Effector memory CD4-positive, alpha-beta T cell (primary cell): ENCODE measurements at places on chromosomes 12 and 14.
A peak's percentile ranks its signal among the peaks of the same experiment; 100 is the strongest.

DNA sequence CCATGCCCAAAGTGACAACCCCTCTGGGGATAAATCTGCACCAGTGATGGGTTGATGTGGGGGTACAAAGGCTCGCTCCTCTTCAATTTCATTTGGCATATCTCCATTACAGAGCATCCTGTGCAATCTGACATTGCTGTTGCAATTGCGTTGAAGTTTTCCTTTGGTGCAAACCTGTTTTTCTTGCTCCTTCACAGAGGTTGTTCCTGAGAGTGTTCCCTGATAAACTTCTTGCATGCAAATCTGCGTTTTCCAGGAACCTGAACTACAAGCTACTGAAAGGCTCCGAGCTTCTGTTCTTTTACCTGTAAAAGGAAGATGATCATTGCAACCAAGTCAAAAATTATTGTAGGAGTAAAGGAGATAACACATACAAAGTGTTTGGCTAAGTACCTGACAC, 26.1 kb downstream of the SERPINA11 start:
- no peaks in the 10 kb centered on the region for H3K36me3 ChIP-seq
- H3K4me1 ChIP-seq: no peaks in the 10 kb centered on the region
- DNase-seq: no peak
- H3K27me3 ChIP-seq: no peaks in the 10 kb centered on the region
- H3K27ac ChIP-seq: no peak overlapping the region
- H3K4me3 ChIP-seq: no peak overlapping the region

- no peak overlapping the region for H3K27ac ChIP-seq
- no peak for DNase-seq
- H3K4me1 ChIP-seq: no peaks in the 10 kb centered on the region
- H3K36me3 ChIP-seq: no peaks in the 10 kb centered on the region
Measured at GRCh38 chr12:130281153-130281799, 56.4 kb upstream of the PIWIL1 start.

DNA sequence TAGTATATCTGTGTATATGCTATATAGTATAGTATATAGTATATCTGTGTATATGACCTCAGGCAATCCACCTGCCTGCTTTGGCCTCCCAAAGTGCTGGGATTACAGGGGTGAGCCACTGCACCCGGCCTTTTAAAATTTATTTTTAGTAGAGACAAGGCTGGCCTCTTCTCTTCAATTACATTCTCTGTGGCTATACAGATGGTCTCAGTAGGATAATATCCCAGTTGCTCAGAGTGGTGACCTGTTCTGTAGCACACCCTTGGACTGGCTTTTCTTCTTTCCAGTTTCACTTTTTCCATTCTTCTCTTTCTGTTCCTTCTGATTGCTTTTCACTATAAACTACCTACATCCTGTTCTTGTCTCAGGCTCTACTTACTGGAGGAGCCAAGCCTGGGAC, 3.1 kb upstream of the NFATC4 start:
- H3K36me3 ChIP-seq: no peaks in the 10 kb centered on the region
- H3K27me3 ChIP-seq: peaks cover 43% of the 10 kb centered on the region
- no peak overlapping the region for H3K27ac ChIP-seq
- H3K4me3 ChIP-seq: no peak overlapping the region
- no peak for DNase-seq

- H3K27ac ChIP-seq: peak overlapping the region; percentile 67
- peak overlapping the region; percentile 39 for H3K4me3 ChIP-seq
- H3K4me1 ChIP-seq: peaks cover 14% of the 10 kb centered on the region
- no peaks in the 10 kb centered on the region for H3K27me3 ChIP-seq
- peaks cover 28% of the 10 kb centered on the region for H3K36me3 ChIP-seq
Measured at GRCh38 chr12:122501489-122501989, 807 bp upstream of the ZCCHC8 start.

GRCh38 chr12:52300796-52301691, 9.7 kb upstream of the KRT81 start:
- DNase-seq: no peak
- no peak overlapping the region for H3K4me3 ChIP-seq
- H3K36me3 ChIP-seq: no peaks in the 10 kb centered on the region
- no peaks in the 10 kb centered on the region for H3K4me1 ChIP-seq
- H3K27ac ChIP-seq: no peak overlapping the region
- H3K27me3 ChIP-seq: no peaks in the 10 kb centered on the region

DNA sequence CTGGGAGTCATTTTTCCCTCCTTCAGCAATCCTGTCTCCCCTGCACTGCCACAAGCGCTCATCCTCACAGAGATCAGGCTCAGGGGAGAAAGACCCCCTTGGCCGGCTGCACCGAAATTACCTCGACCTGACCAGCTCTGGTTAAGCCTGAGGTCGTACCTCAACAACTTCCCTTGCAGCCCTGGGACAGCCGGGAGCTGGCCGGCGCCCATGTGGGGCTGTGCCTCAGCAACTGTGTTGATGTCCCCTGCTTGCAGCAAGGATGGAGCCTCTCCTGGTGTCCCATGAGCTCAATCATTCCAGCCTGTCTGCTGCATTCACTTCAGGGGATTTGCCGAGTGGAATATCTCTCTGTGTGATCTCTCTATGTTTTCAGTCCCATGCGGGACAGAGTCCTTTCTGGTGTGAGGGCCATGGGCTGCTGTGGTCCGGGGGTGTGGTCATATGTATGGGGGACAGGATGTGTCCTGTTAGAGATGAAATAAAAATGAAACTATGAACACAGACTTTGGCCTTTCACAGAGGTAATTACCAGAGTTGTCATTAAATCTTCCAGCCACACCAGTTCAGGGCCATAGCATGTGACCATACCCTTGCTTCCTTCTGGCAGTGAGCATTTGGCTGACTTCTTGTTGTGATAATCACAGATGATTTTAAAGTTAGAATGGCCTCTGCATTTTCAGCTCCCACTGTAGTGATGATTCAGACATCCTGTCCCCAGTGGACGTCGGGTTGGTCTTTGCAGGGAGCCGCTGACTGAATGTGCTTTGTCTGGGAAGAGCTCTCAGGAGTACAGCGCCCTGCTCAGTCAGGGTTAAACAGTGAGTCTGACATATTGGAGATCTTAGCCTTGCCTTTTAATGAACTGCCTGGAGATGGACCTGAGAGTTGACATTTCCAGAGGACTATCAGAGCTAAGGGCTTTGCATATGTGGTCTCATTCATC, 405.9 kb downstream of the AACS start:
- H3K4me3 ChIP-seq: no peak overlapping the region
- no peak for DNase-seq
- no peaks in the 10 kb centered on the region for H3K27me3 ChIP-seq
- H3K36me3 ChIP-seq: no peaks in the 10 kb centered on the region

- H3K27ac ChIP-seq: no peak overlapping the region
- no peaks in the 10 kb centered on the region for H3K4me1 ChIP-seq
- H3K36me3 ChIP-seq: no peaks in the 10 kb centered on the region
- no peak for DNase-seq
Measured at GRCh38 chr12:51505360-51506105, 80.9 kb downstream of the SLC4A8 start.

- H3K36me3 ChIP-seq: no peaks in the 10 kb centered on the region
- no peak overlapping the region for H3K27ac ChIP-seq
- no peak overlapping the region for H3K4me3 ChIP-seq
- no peaks in the 10 kb centered on the region for H3K27me3 ChIP-seq
Measured at GRCh38 chr14:33570694-33571310, 380.1 kb downstream of the EGLN3 start.

- no peaks in the 10 kb centered on the region for H3K36me3 ChIP-seq
- no peak overlapping the region for H3K27ac ChIP-seq
- H3K4me3 ChIP-seq: no peak overlapping the region
- H3K27me3 ChIP-seq: no peaks in the 10 kb centered on the region
- no peak for DNase-seq
- H3K4me1 ChIP-seq: no peaks in the 10 kb centered on the region
Measured at GRCh38 chr12:48532601-48533000, 7.2 kb downstream of the OR8S1 start.

GRCh38 chr12:91695964-91696363, 449.7 kb downstream of the BTG1 start:
- no peaks in the 10 kb centered on the region for H3K27me3 ChIP-seq
- H3K36me3 ChIP-seq: no peaks in the 10 kb centered on the region
- H3K27ac ChIP-seq: no peak overlapping the region

DNA sequence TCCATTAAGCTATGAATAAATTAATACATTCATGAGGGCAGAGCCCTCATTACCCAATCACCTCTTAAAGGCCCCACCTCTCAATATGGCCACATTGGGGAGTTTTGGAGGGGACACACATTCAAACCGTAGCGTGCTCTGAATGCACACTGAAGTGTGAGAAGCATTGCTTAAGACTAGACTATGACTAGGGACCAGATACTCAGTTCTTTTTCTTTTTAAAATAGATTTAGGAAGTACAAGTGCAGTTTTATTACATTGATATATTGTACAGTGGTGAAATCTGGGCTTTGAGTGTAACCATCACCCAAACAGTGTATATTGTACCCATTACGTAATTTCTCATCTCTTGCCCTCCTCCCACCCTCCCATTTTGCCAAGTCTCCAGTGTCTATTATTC, 21.0 kb upstream of the JDP2 start:
- no peak overlapping the region for H3K4me3 ChIP-seq
- no peak overlapping the region for H3K27ac ChIP-seq
- no peak for DNase-seq
- H3K36me3 ChIP-seq: no peaks in the 10 kb centered on the region
- no peaks in the 10 kb centered on the region for H3K4me1 ChIP-seq
- no peaks in the 10 kb centered on the region for H3K27me3 ChIP-seq

GRCh38 chr14:95483309-95484165, 32.9 kb downstream of the SYNE3 start:
- H3K27ac ChIP-seq: peak overlapping the region; percentile 36
- H3K4me3 ChIP-seq: no peak overlapping the region
- peaks cover 4% of the 10 kb centered on the region for H3K36me3 ChIP-seq
